ENCODE measurements at places on chromosomes 6 and 20.

DNA sequence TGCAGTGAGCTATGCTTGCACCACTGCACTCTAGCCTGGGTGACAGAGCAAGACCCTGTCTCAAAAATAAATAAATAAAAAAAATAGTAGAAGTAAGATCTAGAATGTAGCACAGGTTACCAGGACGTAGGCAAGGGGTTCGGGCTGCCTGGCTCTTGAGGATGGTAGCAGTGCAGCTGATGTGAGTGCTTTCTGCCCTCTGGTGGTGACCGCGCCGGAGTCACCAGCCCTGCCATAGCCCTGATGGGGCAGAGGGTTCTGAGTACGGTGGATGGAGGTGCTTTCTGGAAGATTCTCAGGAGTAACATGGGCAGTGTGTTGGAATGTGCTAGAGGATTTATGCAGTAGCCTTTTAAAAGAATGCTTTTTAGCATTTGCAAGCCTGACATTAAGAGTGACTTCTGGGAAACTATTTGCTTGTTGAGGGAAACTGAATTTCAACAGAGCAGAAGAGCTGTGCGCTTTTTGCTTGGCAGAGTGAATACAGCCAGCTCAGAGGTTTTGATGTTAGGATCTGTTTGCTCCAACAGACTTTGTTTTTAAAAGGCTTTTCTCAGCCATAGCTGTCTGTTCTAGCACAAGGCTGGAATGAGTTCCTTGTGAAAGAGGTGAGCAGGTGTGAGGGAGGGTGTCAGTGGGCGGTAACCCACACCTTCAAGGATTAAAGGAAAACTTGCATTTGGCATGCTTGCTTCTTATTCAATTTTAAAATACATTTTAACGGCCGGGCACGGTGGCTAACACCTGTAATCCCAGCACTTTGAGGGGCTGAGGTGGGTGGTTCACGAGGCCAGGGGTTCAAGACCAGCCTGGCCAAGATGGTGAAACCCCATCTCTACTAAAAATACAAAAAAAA is 65.9 kb downstream of the PTPN1 start:
- peak; percentile 55 for DNase-seq

- DNase-seq = no peak
Measured at GRCh38 chr6:1590580-1590979, 19.1 kb upstream of the FOXC1 start.

GRCh38 chr6:36616893-36617521 is 22.8 kb downstream of the SRSF3 start:
- DNase-seq = no peak

DNA sequence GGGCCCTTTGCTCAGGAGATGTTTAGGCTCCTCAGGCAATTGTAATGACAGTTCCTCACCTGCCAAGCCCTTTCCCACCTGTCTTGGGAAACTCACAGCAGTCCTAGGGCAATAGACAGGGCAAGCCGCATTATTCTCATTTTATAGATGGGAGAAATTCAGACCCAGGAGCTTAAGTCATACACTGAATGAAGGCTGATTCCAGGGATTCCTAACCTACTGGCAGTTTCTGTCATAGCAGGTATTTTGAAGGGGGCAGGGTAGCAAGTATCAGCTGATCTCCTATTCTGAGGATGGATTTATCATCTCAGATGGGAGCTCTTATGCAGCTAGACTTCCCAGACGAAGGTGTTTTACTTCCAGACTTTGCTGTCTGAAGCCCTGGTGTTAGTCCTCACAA is 61.4 kb upstream of the MYL9 start:
- DNase-seq = no peak

GRCh38 chr20:21554985-21555384 is 41.1 kb upstream of the NKX2-2 start:
- no peak for DNase-seq

DNA sequence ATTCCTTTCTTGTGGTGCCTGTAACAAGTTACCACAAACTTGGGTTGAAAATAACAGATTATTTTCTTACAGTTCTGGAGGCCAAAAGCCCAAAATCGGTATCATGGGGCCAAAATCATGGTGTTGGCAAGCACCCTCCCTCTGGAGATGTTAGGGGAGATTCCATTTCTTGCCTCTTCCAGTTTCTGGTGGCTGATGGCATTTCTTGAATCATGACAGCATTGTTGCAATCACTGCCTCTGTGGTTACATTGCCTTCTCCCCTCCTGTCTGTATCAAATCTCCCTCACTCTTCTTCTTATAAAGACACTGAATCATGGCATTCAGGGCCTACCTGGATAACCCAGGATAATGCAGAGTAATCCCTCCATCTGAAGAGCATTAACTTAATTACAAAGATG is 17.9 kb upstream of the TENT5A start:
- DNase-seq = no peak

DNA sequence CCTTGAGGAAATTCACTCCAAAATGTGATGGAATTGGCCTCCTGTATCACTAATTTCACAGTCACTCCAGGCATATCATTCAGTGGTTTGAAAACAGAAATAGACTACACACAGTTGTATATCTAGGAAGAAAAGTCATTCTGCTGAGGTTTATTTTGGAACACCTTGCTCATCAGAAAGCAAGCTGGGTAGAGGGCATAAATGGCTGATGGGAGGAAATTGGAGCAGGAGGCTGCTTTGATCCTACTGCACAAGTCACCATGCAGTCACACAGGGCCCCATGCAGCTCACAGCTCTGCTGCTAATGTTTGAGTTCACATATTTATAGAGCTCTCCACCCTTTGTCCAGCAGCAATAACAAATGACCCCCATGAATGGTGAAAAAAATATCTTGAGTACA is 12.3 kb downstream of the NHLRC1 start:
- no peak for DNase-seq

- no peak for DNase-seq
Measured at GRCh38 chr20:34164381-34164984, 52.4 kb upstream of the EIF2S2 start.

DNA sequence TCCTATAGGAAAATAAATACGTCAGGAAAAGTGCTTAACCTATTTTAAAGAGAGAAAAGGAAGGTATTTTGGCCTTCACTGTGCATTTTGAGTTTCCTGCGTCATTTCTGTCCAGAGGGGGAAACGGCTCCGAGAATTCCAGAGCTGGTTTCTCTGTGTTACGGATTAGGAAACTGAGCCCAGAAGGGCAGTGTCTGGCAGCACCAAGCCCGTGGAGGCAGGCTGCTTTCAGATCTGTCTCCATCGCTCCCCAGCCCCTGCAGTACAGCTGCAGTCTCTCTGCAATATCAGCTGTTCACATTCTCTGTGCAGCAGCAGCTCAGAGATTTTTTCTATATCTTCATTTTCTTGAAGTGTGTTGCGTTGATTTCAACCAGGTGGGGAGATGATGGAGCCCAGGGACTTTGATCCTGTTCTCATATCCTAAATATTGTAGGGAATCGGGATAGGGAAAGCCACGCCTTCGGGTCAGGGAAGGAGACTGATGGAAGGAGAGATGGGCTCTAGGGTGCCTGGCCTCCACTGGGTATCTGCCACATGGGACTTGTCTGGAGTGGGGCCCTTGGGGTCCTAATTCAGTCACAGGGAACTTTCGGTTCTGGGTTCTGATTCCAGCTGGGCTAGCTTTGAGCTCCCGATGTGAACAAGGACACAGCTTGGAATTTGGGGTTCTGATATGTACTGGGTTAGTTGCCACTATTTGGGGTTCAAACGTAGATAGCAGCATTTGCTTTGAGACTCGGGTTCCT is 2.8 kb downstream of the ANKRD60 start:
- DNase-seq = no peak

- DNase-seq = no peak
Measured at GRCh38 chr20:34426026-34426425, 63.0 kb downstream of the ITCH start.

DNA sequence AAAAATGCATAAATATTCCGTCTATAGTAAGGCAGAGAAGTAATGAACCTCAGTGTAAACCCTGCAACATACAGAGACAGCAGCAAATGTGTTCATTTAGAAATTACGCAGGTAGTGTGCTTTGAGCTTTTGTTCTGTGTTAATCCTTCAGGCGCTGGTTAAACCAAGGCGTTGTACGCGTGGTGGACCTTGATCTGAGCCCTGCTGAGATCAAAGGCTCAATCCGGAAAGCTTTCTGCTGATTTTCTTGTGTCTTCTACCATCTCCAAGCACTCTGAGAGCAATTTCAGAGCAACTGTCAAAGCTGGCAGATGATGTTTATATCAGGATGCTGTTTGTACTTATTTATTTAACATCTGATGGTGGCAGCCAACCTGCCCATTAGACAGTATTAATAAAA is 382.8 kb downstream of the CDH26 start:
- DNase-seq = no peak

- DNase-seq = no peak
Measured at GRCh38 chr6:31129130-31129529, 8.9 kb upstream of the CDSN start.

GRCh38 chr6:151869345-151869744 is 61.9 kb downstream of the ESR1 start:
- no peak for DNase-seq

DNA sequence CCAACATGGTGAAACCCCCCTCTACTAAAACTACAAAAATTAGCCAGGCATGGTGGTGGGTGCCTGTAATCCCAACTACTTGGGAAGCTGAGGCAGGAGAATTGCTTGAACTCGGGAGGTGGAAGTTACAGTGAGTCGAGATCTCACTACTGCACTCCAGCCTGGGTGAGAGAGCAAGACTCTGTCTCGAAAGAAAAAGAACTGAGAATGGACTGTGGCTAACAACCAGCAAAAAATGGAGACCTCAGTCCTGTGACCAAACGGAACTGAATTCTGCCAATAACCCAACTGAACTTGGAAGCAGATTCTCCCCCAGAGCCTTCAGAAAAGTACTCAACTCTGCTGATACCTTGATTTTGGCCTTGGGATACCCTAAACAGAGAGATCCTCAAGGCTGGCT is 604.5 kb downstream of the DOK5 start:
- no peak for DNase-seq

DNA sequence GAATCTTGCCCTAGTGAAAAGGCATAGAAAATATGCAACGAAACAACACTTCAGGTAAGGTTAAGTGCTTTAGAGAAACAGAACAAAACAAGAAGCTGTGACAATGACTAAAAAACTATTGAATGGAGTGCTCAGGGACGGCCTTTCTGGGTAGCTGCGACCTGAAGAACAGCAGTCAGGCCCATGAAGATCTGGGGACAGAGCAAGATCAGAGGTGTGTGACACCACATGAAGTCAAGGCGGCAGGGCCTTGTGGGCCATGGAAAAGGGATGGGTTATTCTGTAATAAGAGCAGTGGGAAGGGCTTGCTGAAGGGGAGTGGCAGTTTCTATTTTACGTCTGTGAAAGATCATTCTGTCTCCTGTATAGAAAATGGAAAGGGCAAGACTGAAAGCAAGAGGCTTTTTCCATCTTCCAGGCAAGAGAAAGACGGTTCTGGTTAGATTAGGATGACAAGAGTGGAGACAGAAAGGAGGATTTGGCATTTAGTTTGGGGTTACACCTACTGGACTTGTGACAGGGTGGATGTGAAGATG is 5.1 kb downstream of the UBE2V1 start:
- no peak for DNase-seq

- no peak for DNase-seq
Measured at GRCh38 chr6:69383627-69384026, 413.2 kb downstream of the LMBRD1 start.

- DNase-seq = no peak
Measured at GRCh38 chr20:49483018-49483695, 689 bp upstream of the KCNB1 start.

Data from T-cell (primary cell).